ENCODE measurements at places on chromosomes 11 and 22.

DNA sequence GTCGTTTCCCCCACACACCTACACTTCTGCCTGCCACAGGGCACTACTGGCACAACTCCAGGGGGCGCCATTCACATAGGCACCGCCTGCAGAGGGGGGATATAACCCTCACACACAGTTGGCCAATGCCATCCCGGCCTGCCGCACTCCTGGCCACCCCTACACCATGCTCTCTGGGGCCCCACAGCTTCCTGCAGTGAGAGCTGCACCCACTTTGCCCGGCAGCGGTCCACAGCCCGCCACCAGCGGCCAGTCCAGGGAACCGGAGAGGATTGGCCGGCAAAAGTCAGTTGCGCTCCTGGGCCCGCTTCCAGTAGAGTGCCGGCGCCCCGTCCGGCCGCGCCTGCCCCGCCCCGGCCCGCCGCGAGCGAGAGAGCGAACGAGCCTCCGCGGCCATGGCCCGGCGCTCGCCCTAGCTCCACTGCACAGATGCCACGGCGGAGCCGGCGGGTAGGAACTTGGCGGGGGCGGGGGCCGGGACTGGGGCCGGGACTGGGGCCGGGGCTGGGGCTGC is 25.6 kb upstream of the SUSD2 start:
- peak; percentile 61 for DNase-seq
- H3K27me3 ChIP-seq, result peaks cover 23% of the 10 kb centered on the region
- no peak overlapping the region for H3K27ac ChIP-seq
- peak overlapping the region; percentile 42 for H3K4me3 ChIP-seq

- no peaks in the 10 kb centered on the region for H3K27me3 ChIP-seq
- no peaks in the 10 kb centered on the region for H3K36me3 ChIP-seq
- no peak overlapping the region for H3K27ac ChIP-seq
- H3K4me3 ChIP-seq, result no peak overlapping the region
Observed at GRCh38 chr11:84865257-84865656, 761.9 kb downstream of the DLG2 start.

DNA sequence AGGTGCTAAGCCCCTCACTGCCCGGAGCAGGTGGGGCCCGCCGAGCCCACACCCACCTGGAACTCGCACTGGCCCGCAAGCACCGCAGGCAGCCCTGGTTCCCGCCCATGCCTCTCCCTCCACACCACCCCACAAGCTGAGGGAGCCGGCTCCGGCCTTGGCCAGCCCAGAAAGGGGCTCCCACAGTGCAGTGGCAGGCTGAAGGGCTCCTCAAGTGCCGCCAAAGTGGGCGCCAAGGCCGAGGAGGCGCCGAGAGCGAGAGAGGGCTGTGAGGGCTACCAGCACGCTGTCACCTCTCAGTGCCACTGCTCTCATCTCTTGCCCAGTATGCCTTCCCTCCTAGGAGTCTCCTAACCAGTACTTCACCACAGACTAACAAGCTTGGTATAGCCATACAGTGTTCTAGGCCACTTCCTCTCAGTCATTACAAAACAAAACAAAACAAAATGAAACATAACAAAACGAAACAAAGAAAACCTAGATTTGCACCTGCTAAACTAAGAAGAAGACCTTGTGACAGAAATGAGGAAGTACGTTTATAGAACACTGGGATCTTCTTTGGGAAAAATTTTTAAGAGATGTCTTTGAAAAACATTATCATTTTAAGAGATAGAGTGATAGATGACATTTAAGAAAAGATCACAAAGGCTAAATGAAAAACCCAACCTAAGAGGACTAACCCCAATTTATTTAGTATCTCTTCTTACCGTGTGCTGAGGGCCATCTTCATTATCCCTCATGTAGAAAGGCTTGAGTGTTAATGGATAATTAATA is 47.7 kb upstream of the GAB2 start:
- no peaks in the 10 kb centered on the region for H3K27me3 ChIP-seq
- no peaks in the 10 kb centered on the region for H3K4me1 ChIP-seq
- no peak overlapping the region for H3K27ac ChIP-seq

- DNase-seq, result no peak
- no peak overlapping the region for H3K4me3 ChIP-seq
- no peak overlapping the region for H3K27ac ChIP-seq
- H3K4me1 ChIP-seq, result no peaks in the 10 kb centered on the region
Observed at GRCh38 chr11:132961453-132961852, 570.8 kb downstream of the OPCML start.

DNA sequence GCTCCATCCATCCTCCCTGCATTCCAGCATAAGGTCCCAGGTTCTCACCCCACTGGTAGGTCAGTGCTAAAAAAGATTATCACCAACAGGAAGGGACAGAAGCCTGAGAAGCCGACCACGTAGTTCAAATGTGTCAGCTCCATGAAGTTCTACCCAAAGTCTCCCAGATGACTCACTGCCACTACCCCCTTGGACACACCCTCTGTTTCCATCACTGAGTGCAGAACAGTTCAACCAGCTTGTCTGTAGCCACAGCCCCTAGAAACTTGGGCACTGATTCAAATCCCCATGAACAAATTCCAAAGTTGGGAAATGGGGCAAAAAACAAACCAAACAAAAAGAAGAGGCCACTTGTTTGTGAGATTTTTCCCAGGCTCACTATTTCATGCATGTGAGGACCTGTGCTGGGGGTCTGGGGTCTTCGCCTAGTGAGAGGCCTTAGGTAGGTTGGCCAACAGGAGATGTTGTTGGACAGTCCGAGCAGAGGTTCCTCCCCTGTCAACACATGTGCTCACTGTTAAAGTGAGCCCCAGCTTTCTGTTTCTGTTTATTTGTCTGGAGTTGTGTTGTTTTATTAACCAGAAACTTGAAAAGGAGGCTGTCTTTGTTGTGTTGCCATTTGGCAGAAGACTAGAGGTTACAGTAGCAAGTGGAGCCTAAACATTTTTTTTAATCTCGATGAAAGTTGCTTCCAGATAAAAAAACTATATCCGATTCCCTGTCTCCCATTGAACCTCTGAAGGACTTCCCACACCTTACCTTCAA is 24.2 kb upstream of the FLI1 start:
- H3K27ac ChIP-seq, result no peak overlapping the region
- peaks cover 2% of the 10 kb centered on the region for H3K4me1 ChIP-seq
- H3K4me3 ChIP-seq, result no peak overlapping the region
- peaks cover 68% of the 10 kb centered on the region for H3K27me3 ChIP-seq
- DNase-seq, result no peak

GRCh38 chr11:35663408-35663702 is 780 bp downstream of the TRIM44 start:
- H3K27ac ChIP-seq, result peak overlapping the region; percentile 99
- peaks cover 30% of the 10 kb centered on the region for H3K4me1 ChIP-seq
- H3K27me3 ChIP-seq, result no peaks in the 10 kb centered on the region
- DNase-seq, result no peak
- peak overlapping the region; percentile 95 for H3K4me3 ChIP-seq

- peaks cover 4% of the 10 kb centered on the region for H3K36me3 ChIP-seq
- no peaks in the 10 kb centered on the region for H3K27me3 ChIP-seq
Observed at GRCh38 chr22:43077121-43077877, 11.9 kb downstream of the TTLL1 start.

DNA sequence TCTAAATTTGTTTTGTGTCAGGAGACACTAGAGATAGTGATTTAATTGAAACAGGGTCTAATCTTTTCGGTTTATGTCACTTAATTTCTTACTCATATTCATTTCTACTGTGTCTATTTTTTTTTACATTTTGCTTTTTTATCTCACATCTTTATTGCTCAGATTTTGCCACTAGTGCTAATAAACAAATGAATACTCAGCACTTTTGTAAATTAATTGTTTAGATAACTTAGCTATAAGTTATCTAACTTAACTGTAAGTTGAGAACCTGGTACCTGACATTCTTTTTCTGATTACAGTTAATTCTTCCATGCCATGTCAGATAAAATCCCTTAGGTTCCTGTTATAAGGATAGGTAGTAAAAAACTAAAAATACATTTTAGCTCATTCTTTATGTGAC is 22.1 kb upstream of the OR5M8 start:
- no peaks in the 10 kb centered on the region for H3K4me1 ChIP-seq
- no peak overlapping the region for H3K27ac ChIP-seq
- no peaks in the 10 kb centered on the region for H3K27me3 ChIP-seq
- H3K36me3 ChIP-seq, result no peaks in the 10 kb centered on the region

DNA sequence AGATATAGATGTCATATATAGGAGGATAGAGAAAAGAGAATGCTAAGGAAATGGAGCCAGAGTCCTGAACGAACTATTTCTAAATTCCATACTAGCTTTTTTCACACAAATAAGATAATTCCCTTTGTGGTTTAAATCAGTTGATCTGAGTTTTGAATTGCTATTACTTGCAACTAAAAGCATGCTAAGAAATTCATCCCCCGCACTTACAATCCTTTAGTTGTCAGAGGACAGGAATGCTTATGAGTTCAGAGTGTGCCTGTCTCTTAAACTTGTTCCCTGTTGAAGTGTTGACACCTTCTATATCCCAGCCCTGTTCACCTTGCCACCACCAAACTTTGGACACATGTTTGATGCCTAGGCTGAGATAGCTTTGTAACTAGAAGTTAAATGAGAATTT is 406.2 kb downstream of the METTL15 start:
- H3K27me3 ChIP-seq, result no peaks in the 10 kb centered on the region
- H3K36me3 ChIP-seq, result peaks cover 5% of the 10 kb centered on the region
- peaks cover 9% of the 10 kb centered on the region for H3K4me1 ChIP-seq
- no peak for DNase-seq

DNA sequence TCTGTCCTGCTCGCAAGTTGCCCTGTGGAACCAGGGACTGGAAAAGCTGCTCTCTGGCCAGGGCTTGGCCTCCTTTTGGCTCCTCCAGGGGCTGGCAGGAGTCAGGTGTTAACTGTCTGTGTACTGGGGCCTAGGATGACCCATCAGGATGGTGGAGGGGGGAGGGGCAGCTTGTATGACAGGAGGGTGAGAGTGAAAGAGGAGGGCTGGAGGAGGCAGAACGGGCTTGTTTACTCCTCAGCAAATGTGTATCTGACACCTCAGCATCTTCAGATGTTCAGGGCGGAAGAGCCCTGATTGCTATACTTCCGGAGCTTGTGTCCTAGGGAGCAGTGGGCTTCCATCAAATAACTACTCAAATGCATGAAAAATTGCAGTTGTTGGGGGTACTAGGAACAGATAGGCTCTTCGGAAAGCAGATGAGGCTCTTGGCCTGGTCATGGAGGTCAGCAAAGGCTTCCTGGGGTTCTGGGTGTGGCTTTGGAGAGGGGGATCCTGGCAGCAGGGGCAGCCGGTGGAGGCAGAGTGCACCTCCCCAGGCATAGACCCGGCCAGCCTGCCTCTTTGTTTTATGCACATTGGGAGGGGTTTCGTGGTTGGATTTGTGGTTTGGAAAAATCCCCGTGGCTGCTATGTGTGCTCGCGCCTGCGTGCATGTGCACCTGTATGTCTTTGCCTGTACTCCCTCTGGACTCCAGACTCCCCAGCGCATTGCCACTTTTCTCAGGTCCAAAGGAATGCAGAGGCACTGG is 31.2 kb downstream of the CD82 start:
- no peak overlapping the region for H3K27ac ChIP-seq
- no peak overlapping the region for H3K4me3 ChIP-seq
- no peaks in the 10 kb centered on the region for H3K36me3 ChIP-seq

- H3K4me3 ChIP-seq, result no peak overlapping the region
- DNase-seq, result no peak
- H3K36me3 ChIP-seq, result no peaks in the 10 kb centered on the region
Observed at GRCh38 chr11:43930868-43931716, 11.3 kb upstream of the C11orf96 start.

DNA sequence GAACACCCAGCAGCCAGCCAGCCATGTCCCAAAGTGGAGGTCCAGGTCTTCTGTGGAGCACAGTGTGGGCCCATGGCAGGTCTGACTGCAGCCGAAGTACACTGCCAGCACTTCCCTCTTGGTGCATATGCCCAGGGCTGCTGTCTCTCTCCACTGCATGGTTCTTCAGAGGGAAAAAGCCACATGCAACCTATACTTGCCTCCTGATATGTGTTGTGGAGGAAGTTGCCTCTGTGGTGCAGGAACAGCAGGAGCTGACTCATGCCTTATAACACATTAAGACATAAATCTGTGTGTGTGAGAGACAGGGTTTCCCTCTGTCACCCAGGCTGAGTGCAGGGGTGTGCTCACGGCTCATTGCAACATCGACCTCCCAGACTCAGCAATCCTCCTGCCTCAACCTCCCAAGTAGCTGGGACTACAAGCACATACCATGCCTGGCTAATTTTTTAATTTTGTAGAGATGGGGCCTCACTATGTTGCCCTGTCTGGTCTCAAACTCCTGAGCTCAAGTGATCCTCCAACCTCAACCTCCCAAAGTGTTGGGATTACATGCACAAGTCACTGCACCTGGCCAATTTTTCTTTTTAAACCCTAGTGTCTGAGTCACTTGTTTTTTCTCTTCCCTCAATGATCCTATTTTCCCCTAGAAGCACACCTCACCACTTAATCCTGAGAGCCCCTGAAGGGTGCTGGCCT is 98.8 kb downstream of the MPPED2 start:
- H3K27me3 ChIP-seq, result no peaks in the 10 kb centered on the region
- no peaks in the 10 kb centered on the region for H3K36me3 ChIP-seq
- no peak overlapping the region for H3K4me3 ChIP-seq

DNA sequence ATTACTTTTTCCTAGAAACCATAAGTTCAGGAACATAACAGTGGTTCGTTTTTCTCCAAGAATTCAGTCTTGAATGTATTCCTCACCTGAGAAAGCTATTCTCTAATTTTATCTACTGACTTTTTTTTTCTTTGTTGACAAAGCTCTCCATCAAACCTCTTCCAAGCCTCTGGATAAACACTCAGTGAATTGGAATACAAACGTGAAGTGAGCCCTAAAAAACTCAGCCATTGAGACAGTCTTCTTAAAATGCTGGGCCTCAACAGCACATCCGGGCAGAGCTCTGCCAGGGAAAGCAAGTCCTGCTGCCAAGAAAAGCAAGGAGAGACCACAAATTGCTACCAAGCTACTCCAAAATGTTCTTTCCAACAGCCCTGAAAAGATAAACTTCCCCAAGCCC is 7.7 kb upstream of the SLC1A2 start:
- no peak overlapping the region for H3K27ac ChIP-seq
- no peak for DNase-seq
- H3K27me3 ChIP-seq, result peaks cover 80% of the 10 kb centered on the region
- H3K4me1 ChIP-seq, result peaks cover 3% of the 10 kb centered on the region

GRCh38 chr22:48275412-48275811 is 1513.0 kb downstream of the TBC1D22A start:
- no peaks in the 10 kb centered on the region for H3K36me3 ChIP-seq
- H3K4me1 ChIP-seq, result peaks cover 13% of the 10 kb centered on the region
- no peak for DNase-seq
- H3K27ac ChIP-seq, result no peak overlapping the region
- H3K4me3 ChIP-seq, result no peak overlapping the region

DNA sequence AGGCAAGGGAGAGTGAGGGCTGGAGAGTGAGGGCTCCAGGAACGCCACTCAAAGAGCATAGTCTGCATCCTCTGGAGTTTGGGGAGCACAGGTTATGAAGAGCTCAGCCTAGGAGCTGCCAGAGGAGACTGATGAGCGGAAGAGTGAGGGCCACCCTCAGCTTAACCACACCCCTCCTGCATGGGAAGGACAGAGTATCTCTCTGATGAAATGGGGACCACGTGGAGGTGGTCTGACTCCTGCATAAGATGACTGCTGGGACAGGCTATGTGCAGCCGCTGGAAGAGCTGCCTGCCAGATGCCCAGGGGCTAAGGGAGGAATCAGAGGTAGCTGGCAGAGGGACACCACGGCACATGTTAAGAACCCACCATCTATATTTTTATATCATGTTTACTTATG is 162.9 kb upstream of the POU2AF2 start:
- no peak overlapping the region for H3K27ac ChIP-seq
- no peak overlapping the region for H3K4me3 ChIP-seq
- no peak for DNase-seq
- no peaks in the 10 kb centered on the region for H3K27me3 ChIP-seq

Measured in mesothelial cell of epicardium (in vitro differentiated cells).